ENCODE measurements at places on chromosomes 13 and 19.
A peak's percentile ranks its signal among the peaks of the same experiment; 100 is the strongest.

GRCh38 chr19:11096210-11096841 is 7.1 kb downstream of the LDLR start:
- DNase-seq = no peak

GRCh38 chr19:19821366-19821951 is at the start of gene ZNF506:
TSS of gene ZNF506 (minus strand) at chr19:19821750. CDS start at chr19:19821603, 147 bp downstream.
- peak; percentile 97 for DNase-seq

GRCh38 chr19:47155148-47155547 is 24.5 kb downstream of the SAE1 start:
- no peak for DNase-seq

DNA sequence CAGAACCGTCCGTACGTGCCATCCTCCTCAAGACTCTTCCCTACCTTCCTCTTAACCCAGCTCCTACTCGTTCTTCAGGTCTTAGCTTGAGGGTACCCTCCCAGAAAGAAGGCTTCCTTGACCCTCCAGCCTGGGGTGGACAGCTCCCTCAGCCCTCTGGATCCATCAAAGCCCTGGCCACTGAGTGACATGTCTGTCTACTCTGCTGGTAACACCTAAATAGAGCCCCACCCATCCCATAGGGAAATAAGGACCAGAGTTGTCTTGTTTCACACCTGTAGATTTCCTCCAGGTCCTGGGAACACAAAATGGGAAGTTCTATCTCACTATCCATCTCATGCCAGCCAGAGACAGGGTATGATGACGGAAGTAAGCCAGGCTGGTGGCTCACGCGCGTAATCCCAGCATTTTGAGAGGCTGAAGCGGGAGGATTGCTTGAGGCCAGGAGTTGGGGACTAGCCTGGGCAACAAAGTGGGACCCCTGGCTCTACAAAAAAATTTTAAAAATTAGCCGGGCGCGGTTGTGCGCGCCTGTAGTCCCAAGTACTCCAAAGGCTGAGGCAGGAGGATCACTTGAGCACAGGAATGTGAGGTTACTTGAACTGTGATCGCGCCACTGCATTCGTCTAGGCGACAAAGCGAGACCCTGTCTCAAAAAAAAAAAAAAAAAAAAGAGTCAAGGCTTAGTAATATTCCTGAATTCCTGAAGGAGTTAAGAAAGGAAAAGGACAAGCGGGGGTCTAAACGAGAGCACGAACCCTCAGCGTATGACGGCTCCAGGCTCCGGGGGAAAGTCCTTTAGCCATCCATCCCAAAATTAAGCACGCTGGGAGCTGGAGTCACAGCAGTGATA is 566 bp upstream of the CCDC97 start:
- no peak for DNase-seq

GRCh38 chr13:41520660-41521630 is 63.6 kb downstream of the RGCC start:
- no peak for DNase-seq

GRCh38 chr19:873561-874041 is 14.1 kb downstream of the CFD start:
- DNase-seq = no peak

- peak; percentile 39 for DNase-seq
Observed at GRCh38 chr19:5403968-5404640, 51.1 kb upstream of the ZNRF4 start.

- no peak for DNase-seq
Observed at GRCh38 chr19:30131246-30131645, 189.2 kb downstream of the URI1 start.

GRCh38 chr13:36981156-36981743 is 17.9 kb downstream of the ALG5 start:
- no peak for DNase-seq

GRCh38 chr13:93721483-93721882 is 494.9 kb downstream of the GPC6 start:
- DNase-seq = no peak

- no peak for DNase-seq
Observed at GRCh38 chr19:35143818-35144217, 763 bp downstream of the FXYD7 start.

DNA sequence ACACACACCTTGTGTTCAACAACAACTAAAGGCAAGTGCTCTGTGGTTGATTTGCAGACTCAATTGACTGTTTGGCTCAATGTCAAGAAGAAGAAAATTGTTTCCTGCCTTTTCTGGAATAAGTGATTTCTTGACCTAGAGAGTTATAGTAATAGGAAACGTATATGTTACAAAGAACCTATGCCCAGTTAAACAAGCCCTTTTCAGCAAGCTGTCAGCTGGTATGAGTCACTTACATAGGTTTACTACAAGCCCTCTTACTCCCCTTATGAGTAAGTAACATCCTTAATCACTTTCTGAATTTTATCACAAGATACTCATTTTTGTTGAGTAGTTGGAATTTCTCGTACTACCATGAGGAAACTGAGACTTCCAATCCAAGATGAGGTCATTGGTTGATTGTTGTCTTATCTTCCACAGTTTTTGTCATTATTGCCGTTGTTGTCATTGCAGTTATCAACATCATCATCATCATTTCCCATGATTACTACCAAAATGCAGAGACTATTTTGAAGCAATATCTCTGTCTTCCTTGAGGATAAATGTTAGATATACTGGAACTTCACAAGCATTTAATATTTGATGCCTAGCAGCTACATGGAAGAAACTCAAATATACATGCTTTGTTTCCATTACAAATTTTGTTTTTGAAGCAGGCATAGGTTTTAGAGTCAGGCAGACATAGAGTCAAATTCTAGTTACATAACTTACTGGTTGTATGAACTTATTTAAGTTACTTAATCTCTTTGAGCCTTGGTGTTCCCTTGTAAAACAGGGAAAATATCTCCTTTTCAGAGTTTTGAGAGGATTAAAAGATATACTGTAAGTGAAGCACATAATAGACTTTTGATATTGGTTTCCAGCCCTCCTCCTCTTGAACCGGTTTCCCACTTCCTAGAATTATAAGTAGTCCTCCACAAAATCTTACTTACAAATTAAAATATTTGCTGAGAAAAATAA is 106.0 kb downstream of the RAP2A start:
- DNase-seq = no peak

- DNase-seq = no peak
Observed at GRCh38 chr13:107104631-107105030, 536.7 kb upstream of the ARGLU1 start.

DNA sequence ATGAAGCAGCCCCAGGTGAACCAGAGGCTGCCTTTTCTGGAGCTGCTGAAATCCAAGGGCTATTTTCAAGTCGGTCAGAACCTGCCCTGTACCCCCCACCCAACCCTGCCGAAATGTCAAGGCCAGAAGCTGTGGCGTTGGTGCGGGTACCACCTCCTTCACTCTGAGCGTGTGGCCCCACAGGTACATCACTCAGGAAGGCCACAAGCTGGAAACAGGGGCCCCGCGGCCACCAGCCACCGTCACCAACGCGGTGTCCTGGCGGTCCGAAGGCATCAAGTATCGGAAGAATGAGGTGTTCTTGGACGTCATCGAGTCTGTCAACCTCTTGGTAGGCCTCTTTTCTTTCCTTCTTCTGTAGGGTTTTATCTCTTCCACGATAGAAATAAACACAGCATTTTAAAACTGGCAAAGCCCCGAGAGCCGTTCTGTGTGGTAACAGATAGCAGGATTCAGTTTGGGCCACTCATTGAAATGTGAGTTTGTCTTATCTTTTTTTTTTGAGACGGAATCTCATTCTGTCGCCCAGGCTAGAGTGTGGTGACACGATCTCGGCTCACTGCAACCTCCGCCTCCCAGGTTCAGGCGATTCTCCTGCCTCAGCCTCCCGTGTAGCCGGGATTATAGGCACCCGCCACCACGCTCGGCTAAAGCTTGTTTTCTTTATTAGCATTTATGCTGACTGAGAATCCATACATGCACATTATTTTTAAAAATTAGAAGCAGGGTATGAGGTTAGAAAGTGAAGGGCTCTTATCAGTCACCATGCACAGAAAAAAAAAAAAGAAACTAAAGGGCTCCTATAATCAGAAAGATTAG is 11.3 kb downstream of the AP1M1 start:
- no peak for DNase-seq

- no peak for DNase-seq
Observed at GRCh38 chr13:30880151-30880855, 25.8 kb upstream of the MEDAG start.
